Fibroblast of lung (primary cell): ENCODE measurements at places on chromosomes 1 and 21. TPM values are rescaled to one million over a fixed set of nuclear protein-coding genes. Genes with fewer than 3 reads are reported as not detected.

The HSD3B2 gene
- total RNA-seq = not detected in 2 replicates

The PDC gene
- total RNA-seq = not detected in 2 replicates

The ATPAF1 gene
- total RNA-seq = 58.3 and 65.6 TPM in 2 replicates

The AVPR1B gene
- total RNA-seq = not detected in 2 replicates

The SFPQ gene
- total RNA-seq = 138 and 146 TPM in 2 replicates

The ZNF683 gene
- not detected in 2 replicates for total RNA-seq

The HPCA gene
- 0.33 TPM in 1 of 2 replicates, not detected in the other for total RNA-seq

DNA sequence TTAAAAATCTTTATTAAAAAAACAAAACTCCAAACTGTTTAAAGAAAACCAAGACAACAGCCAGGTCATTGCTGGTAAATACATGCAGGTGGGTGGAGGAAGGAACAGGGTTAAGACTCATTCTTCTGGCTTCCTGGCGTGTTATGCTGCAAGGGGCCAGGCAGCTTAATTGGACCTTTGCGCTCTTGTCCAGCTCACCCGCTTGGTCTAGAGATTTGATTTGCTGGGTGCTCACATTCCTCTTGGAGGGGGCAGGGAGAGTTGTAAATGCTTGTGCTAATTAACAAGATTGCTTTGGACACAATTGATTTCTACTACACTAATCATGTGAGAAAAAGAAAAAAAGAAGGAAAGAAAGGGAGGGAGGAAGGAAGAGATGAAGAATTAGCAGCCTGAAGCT, 10.5 kb downstream of the CEP104 start:
- no peak for DNase-seq

DNA sequence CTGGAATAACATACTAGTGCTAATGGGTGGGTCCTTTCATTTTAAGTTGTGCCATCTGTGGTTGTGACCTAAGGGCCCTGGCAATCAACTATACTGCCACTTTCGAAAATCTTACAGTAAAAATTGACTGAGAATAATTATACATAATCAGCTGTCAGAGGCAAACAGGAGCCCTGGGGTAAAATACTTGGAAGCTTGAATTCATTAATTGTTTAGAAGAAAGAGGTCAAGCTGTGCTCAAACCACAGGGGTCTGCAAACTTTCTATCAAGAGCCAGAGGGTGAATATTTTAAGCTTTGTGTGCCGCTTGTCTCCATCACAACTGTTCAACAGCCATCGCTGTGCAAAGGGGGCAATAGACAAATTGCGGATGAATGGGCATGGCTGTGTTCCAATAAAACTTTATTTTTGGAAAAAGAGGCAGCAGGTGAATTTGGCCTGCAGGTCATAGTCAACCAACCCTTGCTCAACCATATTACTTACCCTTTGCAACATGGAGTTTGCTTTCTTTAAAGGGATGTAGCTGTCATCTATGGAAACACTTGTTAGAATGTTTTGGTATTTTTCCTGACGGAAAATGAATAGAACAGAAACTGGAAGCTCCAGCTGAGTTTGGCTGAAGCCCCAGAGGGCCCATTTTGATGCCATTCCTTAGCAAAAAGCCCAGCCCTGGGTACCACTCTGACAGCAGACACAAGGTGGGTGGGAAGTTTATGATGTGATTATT, 35.7 kb upstream of the USP1 start:
- no peak for DNase-seq

DNA sequence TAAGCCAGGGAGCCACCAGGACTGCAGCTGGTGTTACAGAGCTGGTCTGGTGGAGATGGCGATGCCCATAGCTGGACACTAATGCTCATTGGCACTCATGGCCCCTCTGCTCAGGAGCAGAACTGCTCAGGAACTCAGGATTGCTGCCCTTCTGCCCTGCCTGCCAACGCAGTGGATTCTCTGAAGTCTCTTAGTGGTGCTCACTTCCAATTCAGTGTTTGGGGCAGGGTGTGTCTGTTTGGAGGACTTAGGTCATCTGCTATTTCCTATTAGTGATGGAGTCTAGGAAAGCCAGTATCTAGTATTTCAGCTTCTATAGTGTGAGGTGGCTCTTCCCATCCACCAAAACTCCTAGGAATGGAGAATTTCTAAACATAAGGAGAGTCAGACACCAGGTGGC, 29.1 kb downstream of the S100A10 start:
- DNase-seq = no peak

DNA sequence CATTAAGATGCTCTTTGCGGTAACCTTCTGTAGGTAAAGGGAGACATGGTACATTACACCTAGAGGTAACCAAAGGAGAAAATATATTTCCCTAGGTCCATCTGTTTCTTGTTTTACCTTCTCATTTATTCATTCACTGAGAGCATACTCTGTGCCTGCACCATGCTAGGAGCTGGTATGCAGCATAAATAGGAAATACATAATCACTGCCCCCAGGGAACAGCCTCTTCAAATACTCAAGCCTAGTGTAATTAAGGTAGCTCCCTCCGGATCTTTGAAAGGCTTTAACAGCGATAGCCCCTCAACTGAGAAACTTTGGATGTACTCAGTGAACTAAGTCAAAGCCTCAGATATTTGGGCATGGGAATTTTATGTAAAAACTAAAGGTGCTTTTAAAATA, 123.6 kb downstream of the GABPA start:
- DNase-seq = no peak

DNA sequence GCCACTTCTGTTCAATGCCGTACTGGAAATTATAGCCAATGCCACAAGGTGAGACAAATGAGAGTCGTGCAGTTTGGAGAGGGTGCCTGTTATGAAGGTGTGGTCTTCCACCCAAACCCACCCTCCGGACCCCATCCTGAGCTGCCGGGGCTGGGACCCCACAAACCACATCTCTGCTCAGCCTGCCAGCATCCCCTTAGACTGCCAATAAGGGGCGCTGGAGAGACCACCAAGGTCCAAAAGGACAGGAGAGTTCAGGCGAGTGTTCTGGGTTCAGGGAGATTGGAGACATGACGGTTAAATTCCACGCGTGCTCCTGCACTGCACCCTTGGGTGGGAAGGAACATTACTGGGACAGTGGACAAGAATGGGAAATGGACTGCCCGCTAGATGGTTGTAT, 48.7 kb upstream of the COL18A1 start:
- DNase-seq = no peak
